ENCODE measurements at places on chromosomes 6 and 20. TPM values are rescaled to one million over a fixed set of nuclear protein-coding genes. Genes with fewer than 3 reads are reported as not detected.

The CAGE1 gene
- total RNA-seq: not detected

The THEMIS gene
- not detected for total RNA-seq

The HEY2 gene
- 0.03 TPM for total RNA-seq

The TMEM14B gene
- total RNA-seq: 158 TPM

The C6orf120 gene
- 12.9 TPM for total RNA-seq

The BAG2 gene
- 6.8 TPM for total RNA-seq

The COL12A1 gene
- 3.9 TPM for total RNA-seq

The CLVS2 gene
- 0.13 TPM for total RNA-seq

The MLIP gene
- total RNA-seq: not detected

The FOXA2 gene
- total RNA-seq: 19.2 TPM

The ABRACL gene
- 47.5 TPM for total RNA-seq
